ENCODE measurements at places on chromosomes 3 and 15.

DNA sequence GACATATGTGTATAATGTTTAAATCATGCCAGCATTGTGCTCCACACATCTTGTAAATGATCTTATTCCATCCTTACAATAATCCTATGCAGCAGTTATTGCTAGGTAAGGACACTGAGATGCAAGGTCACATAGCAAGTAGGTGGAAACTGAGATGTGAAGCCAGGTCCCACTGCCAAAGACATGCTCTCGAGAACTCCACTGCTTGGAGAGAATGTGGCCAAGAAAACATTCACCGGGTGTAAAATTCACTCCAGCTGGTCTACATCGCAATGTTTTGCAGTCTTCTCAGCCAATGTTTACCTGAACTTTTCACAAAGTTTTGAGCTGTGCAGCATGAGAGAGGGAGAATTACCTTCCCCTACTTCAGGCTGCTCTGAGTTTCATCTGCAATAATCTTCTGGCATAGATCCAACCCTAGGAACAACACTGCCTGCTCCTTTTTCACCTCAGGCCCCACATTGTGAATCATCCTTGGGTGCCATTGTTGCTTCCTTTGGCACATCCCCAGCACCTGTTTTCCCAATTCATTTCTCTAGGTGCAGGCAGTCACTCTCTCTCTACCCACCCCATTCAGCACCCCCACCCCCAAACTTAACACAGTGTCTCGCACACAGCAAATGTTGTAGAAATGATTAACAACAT is 53.5 kb upstream of the PRTG start:
- no peak for DNase-seq

- DNase-seq: no peak
These were observed 48.2 kb upstream of the TM4SF4 start for GRCh38 chr3:149426325-149426724.

DNA sequence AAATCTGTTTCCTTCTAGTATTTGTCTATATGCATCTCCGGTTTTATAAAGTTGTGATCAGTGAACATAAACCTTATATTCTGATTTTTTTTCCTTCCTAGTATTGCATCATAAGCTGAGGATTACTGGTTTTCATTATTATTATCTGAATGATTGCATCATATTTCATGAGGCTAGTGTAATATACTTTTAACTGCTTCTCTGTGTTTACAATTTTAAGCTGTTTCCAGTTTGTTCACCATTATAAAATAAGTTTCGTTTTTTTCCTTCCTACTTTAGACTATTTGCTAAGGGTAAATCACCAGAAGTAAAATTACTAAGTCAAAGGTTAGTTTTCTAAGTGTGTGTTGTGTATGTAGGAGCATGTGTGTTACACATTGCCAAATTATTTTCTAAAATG is 20.2 kb downstream of the SEMA6D start:
- no peak for DNase-seq

GRCh38 chr3:189883113-189883753 is 237.5 kb downstream of the P3H2 start:
- no peak for DNase-seq

GRCh38 chr3:129398803-129399144 is 29.7 kb downstream of the EFCAB12 start:
- no peak for DNase-seq

GRCh38 chr15:60798821-60799220 is 319.9 kb upstream of the ICE2 start:
- DNase-seq: peak; percentile 77

DNA sequence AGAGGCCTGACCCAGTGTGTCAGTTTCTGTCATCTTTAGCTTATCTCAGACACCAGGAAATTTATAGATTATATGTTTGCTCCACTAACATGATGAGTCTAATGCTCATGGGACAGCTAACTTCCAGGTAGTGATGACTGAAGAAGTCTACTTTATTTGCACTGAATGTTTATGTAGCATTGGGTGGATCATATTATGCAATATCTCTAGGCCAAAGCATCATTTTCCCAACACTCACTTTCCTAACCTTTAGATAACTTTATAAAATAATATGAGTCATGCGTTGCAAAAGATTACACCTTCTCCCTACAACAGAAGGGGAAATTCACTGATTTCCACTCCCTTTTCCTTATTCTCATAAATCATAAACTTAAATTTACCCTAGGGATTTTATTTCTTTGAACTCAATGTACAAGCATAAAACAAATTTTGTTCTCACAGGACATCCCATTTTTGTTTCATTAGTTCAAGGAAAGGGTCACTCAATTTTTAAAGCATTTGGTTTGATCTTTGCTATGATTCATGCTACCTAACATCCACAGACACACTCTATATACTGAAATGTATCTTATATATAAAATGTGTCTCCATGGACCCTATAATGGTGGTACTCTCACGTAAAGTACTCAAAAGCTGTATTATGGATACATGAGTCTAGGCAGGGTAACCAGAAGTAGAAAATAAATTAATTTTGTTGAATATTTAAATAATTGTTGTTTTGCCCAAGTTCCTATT is 225.2 kb downstream of the WDR72 start:
- no peak for DNase-seq

- peak; percentile 84 for DNase-seq
These were observed 572.6 kb downstream of the FOXP1 start for GRCh38 chr3:71010726-71011455.

GRCh38 chr15:59255680-59256336 is 49.2 kb downstream of the LDHAL6B start:
- DNase-seq: peak; percentile 46

- DNase-seq: no peak
These were observed 25.6 kb upstream of the FAM174B start for GRCh38 chr15:92681141-92681631.

GRCh38 chr3:120838441-120839091 is 69.4 kb upstream of the STXBP5L start:
- no peak for DNase-seq

GRCh38 chr3:146111337-146111736 is 49.6 kb downstream of the PLOD2 start:
- DNase-seq: no peak

DNA sequence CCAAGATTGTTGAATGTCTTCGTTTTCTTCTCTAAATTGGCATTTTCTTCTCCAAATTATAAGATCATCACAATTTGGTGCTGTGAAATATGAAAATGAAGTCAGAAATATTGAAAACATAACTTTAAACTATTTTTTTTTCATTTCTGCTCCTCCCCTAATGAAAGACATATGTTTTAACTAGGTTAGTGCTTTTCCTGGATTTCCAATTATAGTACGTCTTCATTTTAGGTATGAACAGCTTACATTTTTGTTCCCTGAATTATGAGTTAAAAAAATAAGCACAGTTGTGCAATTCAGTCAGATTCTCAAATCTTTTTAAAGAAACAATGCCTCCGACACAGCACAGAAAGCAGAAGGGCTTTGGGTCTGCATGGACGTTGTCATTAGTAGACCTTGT is 83.5 kb upstream of the CFAP20DC start:
- DNase-seq: no peak

DNA sequence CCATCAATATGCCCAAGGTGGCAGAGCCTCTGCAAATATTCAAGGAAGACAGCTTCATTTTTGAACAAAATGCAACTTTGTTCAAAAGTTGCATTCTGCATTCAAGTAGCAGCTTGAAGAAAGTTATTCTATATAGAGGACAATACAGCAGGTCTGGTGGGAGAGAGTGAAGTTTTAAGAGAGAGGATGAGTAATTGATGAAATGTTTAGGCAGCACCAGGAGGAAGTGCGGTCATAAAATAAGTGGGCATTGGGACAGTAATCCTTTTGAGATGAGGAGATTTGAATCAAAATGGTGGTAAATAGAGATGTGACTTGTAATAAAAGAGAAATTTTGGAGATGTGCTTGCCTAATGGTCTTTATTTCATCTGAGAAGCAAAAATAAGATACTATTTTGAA is 607.3 kb upstream of the ZNF385D start:
- no peak for DNase-seq

DNA sequence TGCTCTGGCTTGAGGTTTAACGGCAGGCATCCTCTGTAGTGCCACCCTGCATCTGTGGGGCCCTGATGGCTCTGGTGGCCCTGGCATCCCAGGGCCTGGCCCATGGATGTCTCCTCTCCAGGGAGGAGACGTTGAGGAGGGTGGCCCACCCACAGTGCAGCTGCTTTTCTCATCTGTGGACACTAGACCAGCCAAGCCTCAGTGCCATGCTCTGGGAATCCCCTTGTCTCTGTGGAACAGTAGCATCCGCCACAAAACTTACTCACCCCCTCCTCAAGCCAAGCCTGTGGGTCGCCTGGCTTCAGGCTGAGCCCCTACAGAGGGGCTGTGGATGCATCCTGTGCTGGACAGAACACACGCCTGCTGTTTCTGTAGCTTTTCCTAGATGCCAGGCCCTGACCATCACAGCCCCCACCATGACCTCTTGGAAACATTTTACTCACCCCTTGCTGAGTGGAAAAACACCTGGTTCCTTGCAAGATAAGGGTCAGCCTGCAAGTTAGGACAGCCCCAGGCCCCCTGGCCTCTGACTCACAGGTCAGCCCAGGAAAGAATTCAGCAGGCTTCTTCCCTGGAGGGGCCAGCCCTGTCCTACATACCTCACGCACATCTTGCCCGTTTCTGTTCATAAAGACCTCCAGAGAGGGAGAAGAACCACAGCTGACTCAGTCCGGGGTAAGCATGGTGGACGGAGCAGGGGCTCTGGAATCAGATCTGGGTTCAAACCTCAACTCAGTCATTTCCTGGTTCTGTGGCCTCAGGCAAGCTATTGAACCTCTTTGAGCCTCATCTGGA is 19.0 kb downstream of the PAK6 start:
- DNase-seq: no peak

DNA sequence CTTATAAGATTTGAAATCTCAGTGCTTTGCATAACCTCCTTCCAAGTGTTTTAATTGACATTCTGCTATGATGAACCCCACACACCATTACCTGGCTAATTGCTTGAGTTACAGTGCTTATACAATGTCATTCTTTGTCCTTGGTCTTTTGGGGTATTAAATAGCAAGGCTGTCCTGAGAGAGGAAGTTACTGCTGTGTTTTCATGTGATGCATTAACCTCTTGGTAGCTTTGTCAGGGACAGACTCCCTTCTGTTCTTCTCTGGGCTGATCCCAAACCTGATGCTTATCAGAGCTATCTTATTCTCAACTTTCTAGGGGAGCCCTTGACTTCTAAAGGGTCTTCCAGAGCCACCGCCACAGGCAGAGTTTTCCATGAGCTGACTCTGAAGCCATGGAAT is 12.4 kb upstream of the OTOL1 start:
- no peak for DNase-seq

GRCh38 chr3:54630101-54630623 is 297.7 kb downstream of the LRTM1 start:
- DNase-seq: no peak

- no peak for DNase-seq
These were observed 752.9 kb upstream of the ARPP21 start for GRCh38 chr3:34886443-34886842.

GRCh38 chr3:186170516-186170915 is 61.6 kb upstream of the ETV5 start:
- no peak for DNase-seq

DNA sequence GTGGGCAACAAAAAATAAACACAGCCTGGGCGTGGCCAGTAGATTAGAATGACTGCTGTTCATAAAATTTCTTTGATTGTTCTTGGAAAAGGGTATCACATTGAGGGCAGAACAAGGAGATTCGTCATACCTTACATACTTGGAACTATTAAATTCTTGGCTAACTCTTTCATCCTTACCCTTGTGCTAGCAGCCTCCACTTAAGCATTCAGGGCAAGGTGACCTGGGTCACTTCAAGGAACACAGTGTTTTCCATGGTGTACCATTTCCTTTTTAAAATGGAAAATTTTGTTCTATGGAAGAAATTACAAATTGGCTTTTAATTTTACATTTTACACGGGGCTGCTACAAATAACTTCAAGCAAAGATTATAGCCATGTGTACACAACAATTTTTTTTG is 60.8 kb downstream of the MINDY4B start:
- DNase-seq: no peak

- DNase-seq: no peak
These were observed 14.6 kb downstream of the OCA2 start for GRCh38 chr15:28084547-28084946.

DNA sequence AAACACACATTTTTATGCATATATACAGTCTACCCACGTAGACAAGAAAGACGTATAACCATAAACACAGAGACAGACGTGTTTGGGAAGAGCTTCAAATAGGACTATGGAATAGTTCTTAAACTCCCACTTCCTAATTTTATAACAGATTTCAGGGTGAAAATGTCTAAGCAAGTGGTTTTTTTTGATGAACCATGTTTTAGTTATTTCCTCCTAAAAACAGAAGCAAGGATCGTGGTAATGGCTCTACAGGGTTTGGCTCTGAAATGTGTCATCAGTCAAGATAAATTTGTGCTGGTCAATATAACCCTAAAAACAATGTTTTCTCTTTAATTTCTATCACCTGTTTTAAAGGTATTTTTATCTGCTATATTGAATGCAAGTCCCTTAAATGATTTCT is 58.2 kb downstream of the FMN1 start:
- DNase-seq: no peak

DNA sequence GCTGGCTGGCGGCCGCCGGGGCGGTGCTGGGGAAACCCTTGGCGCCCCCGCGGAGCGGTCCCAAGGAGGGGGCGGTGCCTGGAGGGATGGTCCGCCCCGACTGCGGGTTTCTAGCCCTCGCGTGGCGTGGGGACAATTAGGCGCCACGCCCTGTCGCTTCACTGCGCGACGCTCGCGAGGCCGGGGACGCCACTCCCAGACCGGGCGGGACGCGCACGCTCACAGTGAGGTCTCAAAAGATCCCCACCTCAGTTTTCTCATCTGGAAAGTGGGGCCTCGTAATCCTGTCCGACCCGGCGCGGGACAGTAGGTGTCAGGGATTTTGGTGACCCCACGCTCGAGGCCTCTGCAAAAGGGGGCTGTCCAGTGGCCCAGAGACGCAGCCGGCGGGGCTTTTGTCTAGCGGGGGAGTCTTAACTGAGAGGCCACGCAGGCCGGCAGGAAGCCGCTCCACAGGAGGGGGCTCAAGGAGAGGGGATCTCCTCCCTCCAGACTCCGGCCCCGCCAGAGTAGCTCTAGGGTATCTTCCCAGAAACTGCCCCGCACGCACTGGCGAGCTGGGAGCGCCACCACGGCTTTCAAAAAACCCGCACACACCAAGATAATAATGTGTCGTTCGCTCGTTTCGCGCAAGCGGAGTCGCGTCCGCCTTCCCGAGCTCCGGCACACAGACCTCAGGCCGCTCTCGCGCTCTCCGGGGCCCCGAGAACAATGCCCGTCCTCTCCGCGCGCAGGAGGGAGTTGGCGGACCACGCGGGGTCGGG is 710 bp upstream of the CLK3 start:
- peak; percentile 84 for DNase-seq

DNA sequence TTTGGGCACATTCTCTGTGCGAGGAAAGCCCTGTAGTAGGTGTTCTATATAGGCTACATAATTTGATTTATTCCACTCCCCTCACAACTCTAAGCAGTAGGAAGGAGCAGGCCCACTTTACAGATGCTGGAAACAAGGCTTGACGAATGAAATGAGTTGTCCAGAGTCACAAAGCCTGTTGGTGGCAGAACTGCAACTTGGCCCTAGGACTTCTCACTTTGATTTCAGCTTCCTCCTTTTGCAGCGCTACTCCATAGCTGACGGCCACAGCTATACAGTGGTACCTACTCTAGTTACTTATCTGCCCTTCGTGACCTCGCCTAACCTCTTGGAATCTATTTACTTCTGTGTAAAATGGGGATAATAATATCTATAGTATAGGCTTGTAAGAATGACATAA is 2.5 kb upstream of the IRAK2 start:
- no peak for DNase-seq

- no peak for DNase-seq
These were observed 63.2 kb downstream of the DGKG start for GRCh38 chr3:186298876-186299275.
